Activated CD4-positive, alpha-beta memory T cell treated with anti-CD3 and anti-CD28 coated beads for 36 hours (primary cell): ENCODE measurements at places on chromosomes 16 and 17.

- no peak for DNase-seq
These were observed 1.4 kb upstream of the PMP22 start for GRCh38 chr17:15266325-15267125.

DNA sequence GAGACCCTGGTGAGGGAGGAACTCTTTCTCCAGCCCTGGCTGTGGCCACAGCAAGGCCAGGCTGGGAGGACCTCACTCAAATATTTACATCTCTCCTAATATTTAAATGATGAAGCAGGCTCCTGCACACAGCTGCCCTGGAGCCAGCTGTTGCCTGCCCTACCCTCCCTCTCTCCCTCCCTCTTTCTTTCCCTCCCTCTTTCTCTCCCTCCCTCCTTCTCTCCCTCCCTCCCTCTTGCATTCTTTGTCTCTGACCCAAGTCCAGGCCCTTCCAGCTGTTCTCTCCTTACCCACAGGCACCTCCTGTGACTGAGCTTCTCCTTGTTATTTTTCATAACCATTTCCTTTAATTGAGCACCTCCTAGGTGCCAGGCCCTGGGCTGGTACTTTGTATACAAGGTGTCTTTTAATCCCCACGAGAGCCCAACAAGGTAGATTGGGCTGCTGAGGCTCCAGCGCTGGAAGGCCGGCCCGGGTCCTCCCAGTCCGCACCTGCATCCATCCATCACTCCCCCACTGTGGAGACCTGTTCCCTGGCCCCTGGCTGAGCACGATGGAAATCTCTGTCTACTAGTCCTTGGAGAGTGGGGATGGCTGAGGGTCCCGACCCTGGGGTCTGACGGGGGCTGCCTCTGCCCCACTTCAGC, 242.3 kb downstream of the SEC14L1 start:
- DNase-seq, result no peak

- DNase-seq, result peak; percentile 89
These were observed 792 bp upstream of the RAC3 start for GRCh38 chr17:82030470-82031302.

- no peak for DNase-seq
These were observed 11.4 kb downstream of the CIITA start for GRCh38 chr16:10888320-10888937.

- DNase-seq, result no peak
These were observed 886.5 kb upstream of the SOX9 start for GRCh38 chr17:71234349-71234748.

GRCh38 chr17:74768069-74768762, 7.9 kb downstream of the NAT9 start:
- DNase-seq, result no peak

DNA sequence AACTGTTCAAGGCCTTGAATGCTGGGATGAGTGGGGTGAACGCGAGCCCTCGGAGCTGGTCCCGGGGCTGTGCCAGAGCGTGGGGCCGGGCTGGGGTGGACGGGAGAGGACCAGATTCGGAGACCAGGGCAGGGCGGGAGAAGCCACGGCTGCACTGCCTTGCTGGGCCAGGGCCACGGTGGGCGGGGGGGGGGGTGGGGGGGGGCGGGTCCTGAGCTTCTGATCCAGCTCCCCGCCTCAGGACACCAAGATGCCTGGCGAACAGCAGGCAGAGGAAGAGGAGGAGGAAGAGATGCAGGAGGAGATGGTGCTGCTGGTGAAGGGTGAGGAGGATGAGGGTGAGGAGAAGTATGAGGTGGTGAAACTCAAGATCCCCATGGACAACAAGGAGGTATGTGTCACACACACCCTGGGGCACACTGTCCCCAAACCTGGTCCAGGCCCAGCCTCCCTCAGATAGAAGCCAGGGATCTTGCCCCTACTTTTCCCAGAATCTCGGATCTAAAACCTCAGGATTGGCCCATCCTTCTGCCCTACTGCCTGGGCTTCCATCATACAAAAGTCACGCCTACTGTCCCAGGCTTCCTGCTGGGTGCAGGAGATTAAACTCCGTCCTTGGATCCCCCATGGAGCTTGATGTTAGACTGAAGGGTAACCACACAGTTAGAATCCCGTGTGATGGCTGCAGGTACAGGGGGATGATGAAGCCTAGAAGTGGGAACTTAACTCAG, 563 bp downstream of the ZNF771 start:
- DNase-seq, result peak; percentile 18

DNA sequence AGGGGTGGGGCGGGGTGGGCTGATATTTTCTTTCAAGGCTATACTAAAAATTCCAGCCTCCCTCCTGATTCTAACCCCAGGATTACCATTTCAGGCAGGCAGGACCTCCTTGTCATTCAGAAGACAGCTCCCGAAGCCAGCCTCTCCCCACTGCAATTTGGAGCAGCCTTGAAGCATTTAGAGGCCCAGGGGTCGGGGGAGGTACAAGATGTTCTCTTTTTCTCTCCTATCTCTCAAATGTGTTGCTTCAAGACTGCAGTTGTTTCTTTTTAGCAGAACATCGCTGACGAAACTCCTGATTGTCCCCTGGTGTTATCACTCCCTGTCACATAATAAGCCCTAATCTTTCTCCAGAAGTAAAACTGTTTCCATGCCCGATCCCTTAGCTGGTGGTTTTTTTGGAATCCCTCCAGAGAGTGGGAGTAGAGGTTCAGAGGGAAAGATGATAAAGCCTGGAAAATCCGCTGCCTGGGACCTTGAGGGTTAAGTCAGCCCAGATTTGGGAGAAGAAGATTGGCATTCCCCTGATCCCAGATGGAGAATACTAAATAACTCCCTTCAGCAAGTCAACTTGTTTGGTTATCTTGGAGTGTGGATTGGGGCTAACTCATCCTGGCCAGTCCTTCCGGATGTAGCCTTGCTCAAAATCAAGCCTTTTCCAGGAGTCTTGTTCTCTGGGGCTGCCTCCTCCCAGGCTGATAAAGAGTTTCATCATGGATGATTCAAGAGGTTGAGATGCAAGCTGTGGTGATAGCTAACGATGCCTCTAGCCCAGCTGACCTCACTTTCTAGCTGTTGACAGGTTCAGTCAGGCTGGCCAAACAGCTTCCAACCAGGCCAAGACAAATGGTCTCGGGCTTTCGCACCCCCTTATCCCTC, 71.3 kb downstream of the SOX9 start:
- DNase-seq, result no peak

DNA sequence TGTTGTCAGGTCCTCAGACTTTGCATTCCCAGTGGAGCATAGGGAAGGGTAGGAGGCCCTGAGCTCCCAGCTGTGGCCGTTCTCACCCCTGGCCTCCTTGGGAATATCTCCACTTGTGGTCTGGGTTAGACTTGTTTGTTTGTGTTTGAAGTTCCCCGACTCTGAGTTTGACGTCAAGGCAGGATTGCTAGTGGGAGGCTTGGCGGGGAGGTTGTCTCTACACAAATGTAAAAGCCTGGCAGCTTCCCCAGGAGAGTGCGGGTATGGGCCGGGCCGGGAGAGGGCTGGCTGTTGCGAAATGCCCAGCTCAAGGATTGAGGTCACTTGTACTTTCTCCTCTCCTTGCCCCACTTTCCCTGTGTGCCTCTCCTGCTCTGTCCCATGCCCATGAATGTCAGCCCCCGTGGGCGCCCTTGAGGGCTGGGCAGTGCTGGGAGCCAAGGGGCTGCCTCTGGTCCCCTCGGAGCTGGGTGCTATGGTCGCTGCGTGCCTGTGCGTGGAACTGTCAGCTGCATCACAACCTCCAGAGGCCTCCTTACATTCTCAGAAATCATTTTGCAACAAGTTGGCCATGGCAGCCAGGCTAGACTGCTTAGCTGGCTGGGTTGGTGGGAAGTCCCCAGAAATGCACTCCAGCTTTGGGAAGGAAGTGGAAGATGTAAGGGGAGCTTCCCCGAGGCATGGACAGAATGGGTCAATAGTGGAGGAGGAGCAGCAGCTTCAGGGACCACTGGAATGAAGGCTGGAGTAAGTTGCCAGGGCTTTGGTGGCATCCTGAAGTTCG, 84.3 kb downstream of the KSR1 start:
- DNase-seq, result no peak

DNA sequence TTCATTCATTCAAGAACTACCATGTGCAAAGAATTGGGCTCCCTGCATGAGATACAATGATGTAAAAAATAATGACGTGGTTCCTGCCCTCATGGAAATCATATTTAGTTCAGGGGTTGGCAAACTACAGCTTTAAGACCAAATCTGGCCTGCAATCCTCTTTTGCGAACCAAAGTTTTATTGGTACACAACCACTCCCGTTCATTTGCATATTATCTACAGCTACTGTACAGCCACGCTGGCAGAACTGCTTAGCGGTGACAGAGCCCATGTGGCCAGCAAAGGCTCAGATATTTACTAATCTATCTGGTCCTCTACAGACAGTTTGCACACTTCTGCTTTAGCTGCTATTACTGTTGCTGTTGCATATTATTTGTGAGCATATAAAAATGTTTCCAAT, 167.7 kb downstream of the XYLT1 start:
- DNase-seq, result no peak

DNA sequence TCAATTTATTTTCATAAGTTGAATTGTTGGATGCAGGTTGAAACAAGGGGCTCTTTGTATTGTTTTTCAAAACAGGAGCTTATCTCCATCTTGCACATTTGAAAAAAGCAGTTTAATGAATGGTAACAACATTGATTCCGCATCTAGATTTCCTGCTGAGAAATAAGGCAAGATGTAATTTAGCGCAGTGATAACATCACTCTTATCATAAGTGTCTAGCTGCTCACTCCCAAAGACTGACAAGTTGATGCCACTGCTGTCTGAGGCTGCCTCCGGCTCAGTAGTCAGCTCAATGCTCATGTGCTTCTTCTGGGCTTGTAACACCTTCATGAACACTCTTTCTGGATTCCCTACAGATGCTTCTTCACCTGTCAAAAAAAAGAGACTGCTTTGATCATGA, 92.4 kb downstream of the KPNA2 start:
- DNase-seq, result no peak

DNA sequence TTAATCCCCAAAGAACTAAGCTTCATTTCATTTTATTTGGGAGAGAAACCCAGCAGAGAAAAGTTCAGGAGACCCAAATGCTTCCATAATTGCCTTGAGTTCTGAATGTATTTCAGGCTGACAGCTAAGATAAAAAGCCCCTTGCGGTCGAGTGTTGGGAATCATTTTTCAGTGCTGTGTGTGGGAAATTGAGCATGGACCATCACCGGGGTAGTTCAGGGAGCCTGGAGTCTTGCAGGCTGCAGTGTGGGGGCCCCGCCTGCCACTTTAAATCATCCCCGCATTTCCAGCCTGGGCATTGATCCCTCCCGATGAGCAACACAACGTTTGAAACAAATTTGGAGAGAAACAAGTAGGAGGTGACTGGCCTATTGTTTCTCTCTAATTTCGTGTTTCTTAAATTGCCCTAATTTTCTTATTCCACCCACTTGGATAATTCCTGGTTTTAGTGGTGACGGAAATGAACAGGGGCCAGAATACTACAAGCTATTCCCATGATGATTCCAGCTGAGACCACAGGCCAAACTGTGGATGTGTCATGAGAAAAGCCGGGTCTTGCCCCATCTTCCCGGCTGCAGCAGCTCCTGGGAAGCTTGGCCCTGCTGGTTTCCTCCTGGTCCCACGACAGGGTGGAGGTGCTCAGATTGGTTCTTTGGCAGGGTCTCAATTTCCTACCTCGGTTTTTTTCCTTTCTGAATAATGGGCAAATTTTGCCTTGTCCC, 75.1 kb downstream of the FOXL1 start:
- no peak for DNase-seq

GRCh38 chr16:77592021-77592420, 130.3 kb upstream of the NUDT7 start:
- DNase-seq, result no peak

DNA sequence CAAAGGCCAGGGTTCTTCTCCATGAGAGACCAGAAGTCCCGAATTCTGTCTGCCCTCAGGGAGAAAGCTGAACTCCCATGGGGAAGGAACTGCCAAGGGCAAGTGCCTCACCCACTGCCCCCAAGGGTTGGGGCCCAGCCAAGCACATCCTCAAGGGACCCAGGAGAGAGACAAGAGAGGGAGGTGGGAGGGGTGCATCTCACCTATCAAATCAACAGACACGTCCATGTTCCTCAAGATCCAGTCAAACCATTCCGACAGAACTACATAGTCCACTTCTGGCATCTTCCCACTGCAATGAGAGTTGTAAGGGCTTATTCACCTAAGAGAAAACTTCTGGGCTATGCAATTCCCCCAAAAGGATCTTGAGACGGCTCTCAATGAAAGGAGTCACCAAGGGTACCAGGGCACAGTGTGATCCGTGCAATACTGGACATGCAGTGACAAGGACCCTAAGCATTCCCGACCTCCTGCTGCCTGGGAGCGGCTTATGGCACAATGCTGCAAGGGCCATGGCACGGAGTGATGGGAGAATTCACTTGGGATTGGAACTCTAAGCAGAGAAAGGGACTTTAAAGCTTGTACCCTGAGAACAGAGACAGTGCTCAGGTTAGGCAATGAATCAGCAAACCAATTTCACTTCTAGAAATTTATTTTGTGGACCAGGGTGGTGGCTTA, 32.2 kb downstream of the TK2 start:
- DNase-seq, result no peak

DNA sequence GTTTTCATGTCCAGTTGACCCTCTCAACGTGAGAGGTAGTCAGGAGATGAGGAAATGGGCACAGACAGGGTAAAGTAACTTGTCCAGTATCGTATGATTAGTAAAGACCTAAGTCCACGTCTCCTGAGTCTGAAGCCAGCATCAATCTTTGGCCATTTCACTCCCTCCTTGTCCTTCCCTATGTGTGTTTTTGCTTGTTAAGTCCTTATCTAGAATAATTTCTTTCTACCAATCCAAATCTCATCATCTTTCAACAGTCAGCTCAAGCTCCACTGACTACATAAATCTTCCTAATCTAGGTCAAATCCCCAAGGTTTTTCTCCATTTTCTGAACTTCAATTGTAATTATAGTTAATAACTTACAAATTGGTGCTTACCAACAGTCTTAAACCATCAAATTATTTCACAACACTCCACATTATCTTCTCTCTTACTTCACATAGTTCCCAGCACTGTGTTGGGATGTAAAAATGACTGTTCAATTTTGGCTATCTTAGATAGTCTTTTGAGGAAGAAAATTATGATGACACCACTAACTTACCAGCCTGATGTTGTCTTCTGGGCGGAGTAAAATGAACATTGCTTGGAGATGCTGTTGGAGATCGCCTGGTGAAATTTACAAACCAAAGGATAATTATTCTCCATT, 72.3 kb upstream of the CORO6 start:
- DNase-seq, result no peak

DNA sequence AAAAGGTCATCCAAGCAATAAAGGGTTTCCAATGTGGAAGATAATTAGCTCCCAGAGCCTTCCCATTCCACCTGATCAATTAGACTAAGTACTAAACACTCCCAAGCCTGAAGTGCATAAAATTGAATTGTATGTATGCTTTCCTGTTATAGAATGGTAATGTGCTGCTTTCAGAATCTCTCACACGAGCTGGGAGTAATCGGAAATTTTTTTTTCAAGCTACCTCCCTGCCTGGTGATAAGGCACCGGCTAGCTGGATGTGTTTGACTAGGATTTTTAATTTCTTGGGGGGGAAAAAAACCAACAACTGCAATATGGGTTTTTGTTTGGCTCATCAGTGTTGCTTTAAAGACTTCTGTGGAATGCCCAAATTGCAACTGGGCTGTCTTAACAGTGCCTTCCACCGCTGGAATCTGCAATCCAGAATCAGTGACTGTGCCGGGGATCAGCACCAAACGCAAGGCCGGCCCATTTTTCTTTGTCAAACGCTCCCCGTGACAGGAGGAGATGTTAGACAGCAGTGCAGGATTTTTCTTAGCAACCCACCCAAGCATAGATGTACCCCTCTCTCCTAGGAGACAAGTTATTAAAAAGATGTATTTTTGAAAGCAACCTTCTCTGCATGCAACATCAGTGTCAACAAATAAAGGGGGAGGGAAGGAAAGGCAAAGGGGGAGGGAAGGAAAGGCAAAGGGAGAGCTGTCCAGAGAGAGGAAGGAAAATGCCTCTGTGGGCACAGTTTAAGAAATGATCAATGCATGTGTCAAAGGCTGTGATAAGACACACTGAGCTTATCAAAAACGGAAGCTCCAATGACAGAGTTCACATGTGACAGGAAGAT, 387.2 kb downstream of the NPIPA8 start:
- no peak for DNase-seq
